ENCODE measurements at places on chromosomes 5 and 9. TPM values are rescaled to one million over a fixed set of nuclear protein-coding genes. Genes with fewer than 3 reads are reported as not detected.

Gene ANKRD33B
- 7.4 TPM for total RNA-seq

Gene C5orf58
- not detected for total RNA-seq

Gene ZNF658
- 5.3 TPM for total RNA-seq

Gene FAM219A
- total RNA-seq = 10.3 TPM

Gene PPP3R2
- total RNA-seq = not detected

All from epithelial cell of umbilical artery (primary cell).